ENCODE measurements at places on chromosomes 4 and X.

GRCh38 chr4:133149932-133150471 is 908 bp downstream of the PCDH10 start:
- no peak for DNase-seq

DNA sequence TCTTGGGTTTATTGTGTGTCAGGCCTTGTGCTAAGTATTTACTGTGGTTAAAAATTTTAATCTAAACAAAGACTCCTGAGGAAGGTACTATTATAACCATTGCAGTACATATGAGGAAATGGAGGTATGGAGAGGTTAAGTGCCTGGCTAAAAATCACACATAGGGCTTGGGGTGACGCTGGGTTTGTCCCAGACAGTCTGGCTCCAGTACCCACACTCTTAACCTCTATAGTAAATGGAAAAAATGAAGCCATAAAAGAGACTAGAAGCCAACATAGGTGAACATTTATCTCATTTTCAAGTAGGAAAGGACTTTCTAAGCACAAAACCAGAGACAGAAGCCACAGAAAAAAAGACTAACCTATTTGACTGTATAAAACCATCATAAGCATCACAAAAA is 1.9 kb downstream of the FOXP3 start:
- DNase-seq: no peak

DNA sequence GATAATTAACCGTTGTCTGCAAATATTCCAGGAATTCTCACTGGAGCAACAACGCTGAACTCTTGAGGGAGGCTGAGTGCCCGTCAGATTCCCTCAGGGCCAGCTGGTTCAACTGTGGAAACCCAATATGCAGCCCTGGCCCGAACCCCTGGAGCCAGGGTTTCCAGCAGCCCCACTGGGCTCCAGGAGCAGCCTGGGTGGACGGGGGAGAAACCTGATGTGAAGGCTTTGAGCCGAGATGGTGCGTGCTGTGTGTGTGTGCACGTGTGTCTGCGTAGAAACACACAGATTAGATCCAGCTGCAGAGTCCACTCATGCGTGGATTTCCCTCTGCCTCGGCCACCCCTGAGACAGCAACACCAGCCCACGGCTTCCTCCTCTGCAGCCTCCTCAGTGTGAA is 19.4 kb upstream of the SLC25A6 start:
- no peak for DNase-seq

- peak; percentile 29 for DNase-seq
Measured at GRCh38 chr4:4693258-4693657, 151.4 kb upstream of the STX18 start.
